ENCODE measurements at places on chromosomes 1 and 21. TPM values are rescaled to one million over a fixed set of nuclear protein-coding genes. Genes with fewer than 3 reads are reported as not detected.

ANGPTL3 gene
- not detected for total RNA-seq

OR2L2 gene
- total RNA-seq = not detected

PTGER3 gene
- total RNA-seq = 0.08 TPM

IQCC gene
- total RNA-seq = 4.4 TPM
